Activated CD8-positive, alpha-beta memory T cell treated with anti-CD3 and anti-CD28 coated beads for 1 hour (primary cell): ENCODE measurements at places on chromosomes 7 and 10.

DNA sequence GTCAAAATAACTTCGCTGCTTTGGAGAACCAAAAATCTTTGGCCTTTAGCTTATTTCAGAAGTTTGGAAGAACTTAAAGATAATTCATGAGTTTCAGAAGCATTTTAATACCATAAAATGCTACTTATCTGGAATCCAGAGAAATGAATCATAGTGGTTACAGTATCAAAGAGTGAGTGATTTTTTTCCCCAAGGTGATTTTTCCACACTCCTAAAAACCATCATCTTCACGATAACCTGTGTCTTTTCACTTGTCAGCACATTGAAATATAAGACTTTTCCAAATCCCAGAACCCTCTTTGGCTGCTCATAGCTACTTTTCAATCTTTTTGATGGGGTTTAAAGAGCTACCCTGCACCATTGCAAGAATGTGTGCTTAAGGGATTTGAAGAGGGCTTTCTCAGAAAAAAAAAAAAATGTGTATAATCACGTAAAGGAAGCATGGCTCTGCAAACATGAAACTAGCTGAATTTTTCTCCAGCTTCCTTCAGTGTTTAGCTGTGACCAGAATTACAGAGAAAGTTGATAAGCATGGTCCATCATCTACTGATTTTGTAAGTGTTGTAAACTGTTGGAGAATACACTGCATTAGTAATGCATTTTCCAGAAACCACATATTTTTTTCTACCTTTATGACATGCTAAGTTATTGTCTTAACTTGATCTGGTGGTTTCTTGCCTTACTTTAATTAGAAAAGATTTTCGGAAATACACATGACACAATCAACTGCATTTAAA, 134.9 kb downstream of the BICC1 start:
- DNase-seq, result no peak

DNA sequence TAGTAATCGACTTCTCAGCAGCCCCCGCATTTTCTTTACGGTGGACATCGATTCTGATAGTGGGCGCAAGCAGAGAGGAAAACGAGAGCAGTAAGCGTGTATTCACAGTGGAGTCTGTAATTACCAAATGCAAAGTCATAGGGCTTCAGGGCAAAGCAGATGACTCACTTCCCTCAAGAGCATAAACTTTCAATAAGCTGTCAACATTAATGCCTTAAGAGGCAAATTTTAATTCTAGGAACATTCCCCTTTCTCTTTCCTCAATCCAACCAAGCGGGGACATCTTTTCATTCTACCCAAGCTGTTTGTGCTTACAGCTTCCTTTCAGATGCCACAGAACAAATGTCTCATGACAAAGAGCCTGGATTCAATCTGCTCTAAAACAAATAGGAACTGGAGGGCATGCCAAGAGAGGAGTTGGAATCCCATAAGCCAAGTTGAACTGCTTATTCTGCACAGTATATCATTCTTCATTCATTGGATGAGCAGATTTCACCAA, 48.6 kb downstream of the MALSU1 start:
- no peak for DNase-seq

GRCh38 chr7:76303202-76304147, 1.0 kb downstream of the HSPB1 start:
- DNase-seq, result peak; percentile 51

- no peak for DNase-seq
Measured at GRCh38 chr10:30877111-30877510, 154.6 kb downstream of the ZNF438 start.

DNA sequence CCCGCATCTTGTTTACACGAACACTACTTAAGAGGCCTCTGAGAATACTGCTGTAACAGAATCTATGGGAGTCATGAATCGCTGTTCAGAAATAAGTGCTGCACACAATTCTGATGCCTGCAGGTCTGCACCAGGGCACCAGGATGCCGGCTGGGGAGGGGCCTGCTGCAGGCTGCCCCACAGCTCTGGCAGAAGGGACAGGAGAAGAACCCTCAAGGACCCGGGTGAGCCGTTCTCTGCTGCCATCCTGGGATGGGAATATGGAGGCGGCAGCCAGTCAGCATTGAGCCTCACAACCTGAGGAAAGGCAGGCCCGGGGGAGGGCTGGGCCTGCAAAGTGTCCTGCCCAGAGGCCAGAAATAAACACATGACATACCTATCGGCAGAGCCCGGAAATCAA, 11.2 kb downstream of the TUBGCP2 start:
- no peak for DNase-seq

DNA sequence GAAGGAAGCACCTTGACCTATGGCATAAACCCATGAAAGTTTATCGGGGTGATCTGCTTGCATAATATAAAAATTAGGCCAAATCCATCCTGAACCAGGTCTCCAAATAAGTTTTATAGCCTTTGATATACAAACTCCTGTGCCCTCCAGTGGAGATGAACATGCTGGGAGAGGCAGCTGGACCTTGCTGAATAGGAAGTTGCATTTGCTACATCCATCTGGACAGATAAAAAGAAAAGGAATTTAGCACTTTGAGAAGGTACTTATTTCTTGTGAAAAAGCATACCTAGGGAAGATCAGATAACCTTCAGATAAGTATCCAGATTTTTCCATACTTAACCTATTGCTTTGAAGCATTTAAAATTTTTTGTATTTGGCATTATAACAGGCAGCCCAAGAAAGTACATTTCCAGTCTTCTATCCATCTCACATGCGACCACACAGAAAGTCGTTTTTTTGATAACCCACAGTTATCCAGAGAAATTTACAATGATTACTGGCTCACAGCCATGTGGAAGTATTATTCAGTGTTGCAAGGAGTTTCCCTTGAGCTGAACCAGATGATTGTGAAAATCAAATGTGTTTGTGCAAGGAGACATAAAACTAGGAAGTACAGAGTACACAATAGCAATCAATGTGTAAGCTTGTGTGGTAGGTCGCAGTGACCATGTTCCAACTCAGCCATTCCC, 124.4 kb upstream of the STK17A start:
- no peak for DNase-seq

DNA sequence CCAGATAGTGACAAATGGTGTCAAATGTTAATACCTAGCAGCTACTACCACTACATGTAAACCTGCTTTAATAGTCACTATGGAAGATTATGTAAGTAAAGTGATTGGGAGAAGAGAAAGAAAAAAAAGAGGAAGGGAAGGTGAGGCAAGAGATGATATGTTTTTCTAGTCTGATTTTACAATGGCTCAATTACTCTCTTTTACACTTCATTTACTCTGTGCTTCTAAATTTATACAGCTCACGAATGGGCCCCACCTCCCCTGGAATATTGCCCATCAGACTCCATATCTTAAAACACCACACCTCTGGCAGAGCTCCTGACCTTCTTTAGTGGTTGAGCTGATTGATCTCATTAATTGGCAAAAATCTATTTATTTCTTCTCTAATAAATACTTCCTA, 28.0 kb upstream of the IKZF1 start:
- DNase-seq, result no peak

GRCh38 chr10:76778914-76779795, 858.5 kb downstream of the KCNMA1 start:
- no peak for DNase-seq

- no peak for DNase-seq
Measured at GRCh38 chr7:114086914-114087652, 168.3 kb upstream of the PPP1R3A start.

GRCh38 chr10:3051692-3052091, 15.7 kb upstream of the PFKP start:
- DNase-seq, result no peak

DNA sequence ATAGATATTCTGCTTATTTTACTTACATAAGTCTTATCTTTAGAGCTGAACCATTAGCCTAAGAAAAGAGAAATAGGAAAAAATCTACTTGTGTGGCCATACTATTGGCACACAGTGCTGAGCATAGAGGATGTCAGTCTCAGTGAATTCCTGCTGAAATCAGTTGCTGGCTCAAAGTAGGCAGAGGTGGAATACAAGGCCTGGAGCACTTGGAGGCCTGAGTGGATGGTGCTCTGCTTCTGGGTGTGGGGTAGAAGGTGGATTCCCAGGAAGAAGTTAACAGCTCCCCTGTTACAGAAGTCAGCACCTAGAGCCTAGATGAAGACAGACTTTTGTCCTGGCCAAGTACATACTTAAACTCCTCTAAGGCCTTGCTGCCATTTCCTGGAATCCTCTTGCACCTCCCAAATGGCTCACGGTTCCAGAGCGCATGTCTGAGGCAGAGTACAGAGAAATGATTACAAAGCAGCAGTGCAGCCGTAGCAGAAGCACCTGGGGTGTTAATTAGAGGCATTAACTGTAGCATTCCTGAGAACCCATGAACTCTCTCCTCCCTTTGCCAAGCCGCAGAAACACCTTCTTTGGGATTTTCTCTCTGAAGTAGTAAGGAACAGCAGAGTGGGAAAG, 18.0 kb upstream of the XPNPEP1 start:
- no peak for DNase-seq

DNA sequence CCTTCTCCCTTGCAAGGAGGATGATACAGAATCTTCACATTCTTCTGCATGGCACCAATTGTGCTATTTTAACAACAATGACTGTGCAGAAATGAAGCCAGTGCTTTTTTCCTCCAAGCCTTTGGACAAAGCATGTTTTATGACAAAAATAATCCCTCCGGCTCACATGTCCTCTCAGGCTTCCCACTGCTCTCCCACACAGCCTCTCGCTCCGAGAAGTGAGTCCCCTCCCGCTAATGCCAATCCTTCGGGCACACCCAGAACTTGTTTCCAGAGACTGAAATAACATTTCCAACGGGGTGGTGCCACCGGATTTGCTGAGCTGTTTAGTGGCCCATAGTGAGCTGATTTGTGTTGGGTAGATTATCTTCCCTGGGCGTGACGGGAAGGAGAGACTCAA, 35.8 kb downstream of the RBM17 start:
- no peak for DNase-seq
